NB4 (cell line): ENCODE measurements at places on chromosomes 3 and 15.

DNA sequence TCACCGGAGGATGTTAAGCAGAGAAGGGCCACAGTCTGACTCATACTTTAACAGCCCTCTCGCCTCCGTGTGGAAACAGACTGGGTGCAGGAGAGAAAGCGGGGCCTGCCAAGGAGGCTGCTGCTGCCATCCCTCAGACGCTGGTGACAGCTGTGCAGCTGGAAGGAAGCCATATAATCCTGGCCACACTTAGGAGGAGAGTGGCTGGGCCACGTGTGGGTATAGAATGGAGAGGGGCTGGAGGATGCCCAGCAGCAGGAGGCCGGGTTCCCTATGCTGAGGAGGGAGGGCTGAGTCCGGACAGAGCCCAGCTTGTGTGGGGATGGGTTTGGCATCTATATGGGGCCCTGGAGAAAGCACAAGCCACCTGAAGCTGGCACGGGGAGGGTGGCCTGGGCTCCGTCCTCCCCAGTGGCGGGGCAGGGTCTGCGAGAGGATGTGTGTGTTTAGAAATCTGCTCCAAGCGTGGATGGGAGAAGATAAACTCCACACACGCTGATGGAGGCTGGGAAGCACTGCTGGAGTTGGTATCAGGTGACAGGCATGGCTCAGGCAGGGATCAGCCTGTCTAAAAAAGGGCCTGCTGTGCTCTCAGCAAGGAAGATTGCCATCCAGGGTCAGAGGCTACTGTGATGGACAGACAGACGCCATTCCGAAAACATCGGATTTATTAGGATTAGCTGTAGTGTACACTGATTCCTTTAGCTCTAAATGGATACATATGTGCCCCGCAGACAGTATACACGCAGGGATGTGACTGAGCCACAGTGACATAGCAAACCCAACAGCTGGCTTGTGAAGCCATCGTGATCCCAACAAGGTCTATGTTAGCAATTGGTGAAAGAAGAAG, 15.9 kb downstream of the ABTB1 start:
- no peak for DNase-seq

- no peak for DNase-seq
Measured at GRCh38 chr3:30810625-30811024, 83.8 kb downstream of the GADL1 start.

DNA sequence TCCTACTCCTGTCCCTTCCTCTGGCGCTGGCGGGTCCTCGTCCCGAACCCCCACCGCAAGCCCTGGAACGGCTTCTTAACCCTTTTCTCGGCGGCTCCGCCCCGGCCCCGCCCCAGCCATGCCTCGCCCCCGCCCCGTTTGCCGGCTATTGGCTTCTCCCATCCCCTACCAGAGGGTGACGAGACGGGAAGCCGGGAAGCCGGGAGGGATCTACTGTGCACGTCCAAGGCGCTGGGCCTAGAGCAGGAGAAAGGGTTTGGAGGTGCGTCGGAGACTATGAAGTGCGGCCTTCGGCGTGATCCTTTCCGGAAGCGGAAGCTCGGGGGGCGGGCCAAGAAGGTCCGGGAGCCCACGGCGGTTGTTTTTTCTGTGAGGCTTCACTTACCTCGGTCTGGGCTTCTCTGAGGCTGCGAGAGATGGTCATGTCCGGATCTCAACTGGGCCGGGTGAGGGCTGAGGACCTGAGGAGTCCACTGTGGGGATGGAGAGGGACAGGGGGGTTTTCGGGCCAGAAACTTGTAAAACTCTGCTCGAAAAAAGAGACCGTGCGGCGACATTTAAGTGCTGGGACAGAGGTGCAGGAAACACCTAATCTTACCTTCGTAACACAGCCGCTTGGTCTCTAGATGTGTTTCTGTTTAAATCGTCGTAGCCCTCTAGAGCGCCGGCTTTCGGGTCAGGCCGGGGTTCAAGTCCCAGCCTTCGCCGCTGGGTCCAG, 21.4 kb downstream of the ROPN1B start:
- DNase-seq: no peak

DNA sequence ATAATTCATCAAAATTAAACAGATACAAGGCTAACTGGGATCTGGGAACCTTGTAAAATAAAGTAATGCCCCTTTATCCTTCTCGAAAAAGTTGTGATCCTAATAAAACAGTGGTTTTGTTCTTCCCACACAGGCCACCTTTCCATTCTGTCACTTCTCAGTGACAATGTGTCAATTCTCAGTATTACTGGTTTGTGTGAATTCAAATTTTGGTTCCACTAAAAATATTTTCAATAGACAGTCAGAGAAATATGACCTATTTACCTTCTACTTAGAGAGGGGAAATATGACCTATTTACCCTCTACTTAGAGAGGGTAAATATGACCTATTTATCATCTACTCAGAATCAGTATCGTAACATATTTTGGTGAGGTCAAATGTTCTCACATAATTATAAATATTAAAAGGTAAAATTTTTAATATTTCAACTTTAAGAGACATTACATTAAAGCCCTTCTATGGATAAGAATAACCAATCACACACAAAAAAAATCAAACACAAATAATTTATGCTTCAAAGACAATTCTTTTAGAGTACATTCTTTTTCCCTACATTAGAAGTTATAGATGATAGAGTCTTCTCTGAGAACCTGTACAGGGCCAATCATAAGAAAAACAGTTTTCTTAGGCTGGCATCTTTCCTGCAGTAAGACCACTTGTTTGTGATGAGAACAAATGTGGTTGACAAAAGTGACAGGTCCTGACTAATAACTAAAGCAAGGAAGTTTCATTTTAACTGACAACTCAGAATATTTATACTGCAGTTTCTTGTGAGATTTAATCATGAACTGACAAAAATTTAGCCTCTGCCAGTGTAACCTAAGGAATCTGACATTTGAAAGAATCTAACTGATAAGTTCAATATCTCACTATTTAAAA, 323.3 kb downstream of the DIPK2A start:
- no peak for DNase-seq
